ENCODE measurements at places on chromosomes 1 and 21.

GRCh38 chr1:53354119-53354518 is 26.2 kb upstream of the LRP8 start:
- no peak for DNase-seq

DNA sequence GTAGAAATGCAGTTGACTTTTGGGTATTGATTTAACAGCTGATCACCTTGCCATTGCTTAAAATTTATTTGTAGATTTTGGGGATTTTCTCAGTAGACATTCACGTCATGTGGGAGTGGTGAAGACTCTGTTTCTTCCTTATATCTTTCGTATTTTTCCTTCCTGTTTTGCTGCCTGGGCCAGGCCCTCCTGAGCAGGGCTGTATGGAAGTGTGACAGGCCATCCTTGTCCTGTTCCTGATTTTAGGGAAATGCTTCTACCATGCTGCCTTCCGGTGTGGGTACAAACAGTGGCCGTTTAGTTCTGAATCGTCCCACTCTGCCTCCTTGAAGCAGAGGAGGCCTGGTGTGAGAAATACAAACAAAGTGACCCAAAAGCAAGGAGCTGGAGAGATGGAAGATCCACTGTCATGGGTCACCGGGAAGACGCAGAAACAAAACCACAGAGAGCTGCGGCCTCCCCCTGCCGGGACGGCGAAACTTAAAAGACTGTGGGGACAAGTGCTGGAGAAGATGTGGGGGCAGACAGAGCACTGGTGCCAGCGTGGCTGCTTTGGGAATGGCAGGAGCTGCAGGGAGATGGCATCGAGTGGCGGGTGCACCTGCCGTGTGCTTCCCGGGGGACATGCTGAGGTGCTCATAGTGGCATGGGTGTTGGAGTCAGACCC is 7.6 kb downstream of the AGPAT3 start:
- no peak for DNase-seq

DNA sequence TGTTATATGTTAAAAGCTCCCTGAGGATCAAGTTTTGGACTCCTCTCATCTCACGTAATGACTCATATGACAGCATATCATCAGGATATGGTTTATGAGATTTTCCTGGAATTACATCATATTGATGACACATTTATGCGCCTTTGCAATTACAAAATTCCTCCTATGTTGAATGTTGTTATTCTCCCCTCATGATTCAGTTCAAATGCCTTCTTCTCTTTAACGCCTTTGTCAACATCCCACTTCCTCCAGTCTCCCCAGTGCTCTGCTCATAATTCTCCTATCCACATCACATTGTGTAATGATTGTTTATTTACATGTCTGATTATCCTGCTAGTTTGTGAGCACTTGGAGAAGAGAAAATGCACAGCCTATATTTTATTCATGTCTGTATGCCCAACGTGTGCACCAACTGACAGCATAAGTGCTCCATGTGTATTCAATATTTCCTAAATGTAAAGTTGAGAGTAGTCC is 80.9 kb upstream of the BACH1 start:
- peak; percentile 95 for DNase-seq

GRCh38 chr1:84785271-84786036 is 95.2 kb upstream of the SSX2IP start:
- DNase-seq, result no peak

GRCh38 chr1:212974711-212975110 is 24.4 kb downstream of the VASH2 start:
- DNase-seq, result no peak

DNA sequence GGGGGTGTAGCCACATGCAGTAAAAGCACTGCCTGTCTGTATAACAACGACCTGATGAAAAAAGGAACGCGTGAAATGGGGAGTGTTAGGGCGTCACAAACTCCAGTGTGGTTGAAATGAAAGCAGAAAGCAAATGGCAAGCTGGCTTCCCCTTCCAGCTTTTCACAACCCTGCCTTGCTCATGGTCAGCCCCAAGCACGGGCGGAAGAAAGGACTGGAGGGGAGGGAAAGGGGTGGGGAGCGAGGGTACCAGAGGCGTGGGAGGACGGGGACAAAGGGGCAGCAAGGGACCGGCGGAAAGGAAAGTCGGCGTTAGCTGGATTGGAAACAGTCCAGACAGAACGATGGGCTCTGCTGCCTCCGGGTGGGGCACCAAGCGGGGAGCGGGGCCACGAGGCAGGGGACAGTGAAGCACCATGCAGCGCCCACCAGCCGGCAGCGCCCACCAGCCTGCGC is 9.6 kb downstream of the VPS26C start:
- no peak for DNase-seq

DNA sequence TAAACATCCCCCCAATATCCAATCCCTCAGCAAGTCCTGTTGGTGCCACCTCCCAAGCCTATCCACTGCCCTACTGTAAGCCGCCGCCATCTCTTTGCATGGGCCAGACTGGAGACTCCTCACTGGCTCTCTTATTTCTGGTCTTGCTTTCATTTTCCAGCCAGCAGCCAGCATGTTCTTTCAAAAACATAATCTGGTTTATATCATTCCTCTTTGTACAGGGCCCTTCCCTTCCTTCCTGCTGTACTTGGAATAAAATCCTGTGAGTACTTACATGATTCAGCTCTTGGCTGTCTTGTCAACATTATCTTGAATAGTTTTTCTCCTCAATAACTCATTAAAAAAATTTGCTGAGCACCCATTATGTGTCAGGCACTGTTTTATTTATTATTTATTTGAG is 28.2 kb downstream of the TLR5 start:
- no peak for DNase-seq

DNA sequence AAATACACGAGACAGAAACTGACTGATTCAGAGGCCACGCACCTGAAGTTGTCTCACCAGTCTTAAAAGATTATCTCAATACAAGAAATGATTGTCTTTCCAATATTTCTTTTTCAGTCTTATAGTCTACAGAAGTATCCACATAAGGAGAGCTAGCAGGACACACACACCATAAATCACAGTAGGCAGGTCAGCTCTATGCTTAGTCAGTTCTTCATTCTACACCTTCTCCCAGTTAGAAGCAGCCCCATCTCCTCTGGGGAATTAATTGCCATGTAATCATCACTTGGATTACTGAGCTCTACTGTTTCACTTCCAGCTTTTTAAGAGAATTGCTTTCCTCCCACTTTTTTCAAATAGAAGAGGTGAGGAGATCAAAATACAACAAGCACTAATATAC is 59.6 kb downstream of the SMYD3 start:
- DNase-seq, result no peak

DNA sequence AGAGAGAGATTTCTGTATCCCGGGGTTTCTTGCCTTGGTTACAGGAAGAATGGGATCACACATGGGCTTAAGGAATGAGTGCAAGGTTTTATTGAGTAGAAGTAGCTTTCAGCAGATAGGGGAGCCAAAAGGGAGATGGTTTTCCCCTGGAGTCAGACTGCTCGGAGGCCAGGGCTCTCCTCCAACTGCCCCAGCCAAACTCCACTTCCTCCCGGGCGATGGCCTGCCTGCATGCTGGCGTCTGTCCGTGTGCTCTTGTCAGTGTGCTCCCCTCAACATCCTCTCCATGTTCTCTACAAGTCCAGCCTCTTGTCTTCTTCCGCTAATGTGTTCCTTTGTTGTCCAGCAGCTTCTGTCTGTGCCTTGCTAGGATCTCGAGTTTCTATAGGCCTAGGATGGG is 421.3 kb upstream of the ADGRL2 start:
- no peak for DNase-seq

- no peak for DNase-seq
Measured at GRCh38 chr1:183612407-183612806, 22.1 kb upstream of the NCF2 start.

GRCh38 chr1:164843743-164844500 is 284.9 kb downstream of the PBX1 start:
- DNase-seq, result no peak

DNA sequence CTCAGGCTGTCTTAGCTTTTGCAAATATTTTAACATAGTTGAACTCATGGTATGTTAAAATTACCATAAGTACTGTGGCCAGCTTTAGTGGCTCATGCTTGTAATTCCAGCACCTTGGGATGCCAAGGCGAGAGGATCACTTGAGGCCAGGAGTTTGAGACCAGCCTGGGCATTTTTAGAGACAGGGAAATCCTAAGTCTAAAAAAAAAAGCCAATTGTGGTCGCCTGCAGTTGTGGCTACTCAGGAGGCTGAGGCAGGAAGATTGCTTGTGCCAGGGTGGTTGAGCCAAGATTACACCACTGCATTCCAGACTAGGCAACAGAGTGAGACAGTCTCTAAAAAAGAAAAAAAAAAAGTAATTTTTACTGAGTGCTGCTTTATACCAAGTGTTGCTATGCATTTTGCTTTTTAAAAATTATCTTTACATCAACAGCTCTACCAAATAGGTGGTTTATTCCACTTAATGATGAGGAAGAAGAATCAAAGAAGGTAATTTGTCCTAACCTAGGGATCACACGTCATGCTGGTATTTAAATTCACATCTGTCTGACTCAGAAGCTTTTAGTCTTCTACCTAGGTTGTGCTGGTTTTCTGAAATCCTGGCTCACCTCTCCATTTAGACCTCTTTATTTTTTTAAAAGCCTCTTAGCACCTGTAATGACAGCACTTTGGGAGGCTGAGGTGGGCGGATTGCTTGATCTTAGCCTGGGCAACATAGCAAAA is 16.8 kb downstream of the PPP1R12B start:
- peak; percentile 41 for DNase-seq

- DNase-seq, result no peak
Measured at GRCh38 chr1:61131716-61132115, 49.4 kb downstream of the NFIA start.

- no peak for DNase-seq
Measured at GRCh38 chr1:71835442-71835813, 446.9 kb downstream of the NEGR1 start.

DNA sequence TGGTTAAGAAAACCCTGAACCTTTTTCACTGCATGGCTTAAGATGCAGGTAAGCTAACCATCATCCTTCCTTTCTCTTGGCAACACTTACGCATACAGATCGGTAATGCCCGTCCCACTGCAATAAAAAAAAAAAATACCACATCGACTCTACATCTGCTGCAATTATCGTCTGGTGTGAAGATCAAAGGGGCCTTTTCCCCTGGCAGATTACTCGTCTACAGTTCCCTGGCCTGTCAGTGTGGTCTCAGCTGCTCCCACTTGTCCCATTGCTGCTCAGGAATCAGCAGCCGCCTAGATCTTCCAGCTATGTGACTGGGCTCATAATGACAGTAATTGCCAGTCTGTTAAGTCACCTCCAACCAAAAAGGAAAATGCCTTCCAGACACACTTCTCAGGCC is 133.1 kb downstream of the SETD4 start:
- no peak for DNase-seq
